ENCODE measurements at places on chromosomes 13 and 19.

DNA sequence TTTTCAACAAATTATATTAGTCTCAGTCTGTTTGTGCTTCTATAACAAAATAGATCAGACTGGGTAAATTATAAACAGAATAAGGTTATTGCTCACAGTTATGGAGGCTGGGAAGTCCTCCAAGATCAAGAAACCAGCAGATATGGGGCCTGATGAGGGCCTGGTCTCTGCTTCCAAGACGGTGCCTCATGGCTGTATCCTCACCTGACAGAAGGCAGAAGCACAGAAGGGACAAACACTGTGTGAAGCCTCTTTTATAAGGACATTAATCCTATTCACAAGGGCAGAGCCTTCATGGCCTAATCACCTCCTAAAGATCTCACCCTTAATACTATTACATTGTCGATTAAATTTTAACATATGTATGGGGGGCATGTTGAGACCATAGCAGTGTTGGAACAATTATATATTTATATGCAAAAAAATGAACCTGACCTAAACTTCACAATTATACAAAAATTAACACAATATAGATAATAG lies 12.7 kb downstream of the F10 start:
- no peak for DNase-seq

DNA sequence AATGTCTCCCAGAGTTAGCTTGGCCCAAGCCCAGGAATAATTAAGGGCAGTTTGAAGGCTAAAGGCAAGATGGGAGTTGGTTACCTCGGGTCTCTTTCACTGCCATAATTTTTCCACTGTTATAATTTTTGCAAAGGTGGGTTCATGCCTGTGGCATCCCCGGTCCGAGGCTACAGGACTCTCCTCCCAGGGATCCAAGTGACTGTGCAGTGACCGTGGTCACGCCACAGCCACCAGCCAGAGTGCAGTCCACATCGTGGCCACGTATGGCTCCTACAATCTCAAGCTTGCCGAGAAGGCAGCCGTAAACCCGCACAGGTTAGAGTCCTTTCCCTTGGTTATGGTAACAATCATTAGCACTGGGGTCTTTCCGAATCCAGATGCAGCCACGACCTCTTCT lies 36.8 kb downstream of the C13orf46 start:
- DNase-seq = no peak

GRCh38 chr19:7265963-7266362 lies 28.3 kb downstream of the INSR start:
- DNase-seq = no peak

GRCh38 chr13:24244802-24245201 lies 64.6 kb upstream of the C1QTNF9 start:
- no peak for DNase-seq

GRCh38 chr19:2207991-2208860 lies 27.9 kb downstream of the PLEKHJ1 start:
- peak; percentile 53 for DNase-seq

- peak; percentile 89 for DNase-seq
Measured at GRCh38 chr19:9847087-9847671, 12.1 kb downstream of the PIN1 start.

All from fibroblast of the conjunctiva (primary cell).